Posterior vena cava (tissue), 2 donors: ENCODE measurements at places on chromosomes 7 and 10. TPM values are rescaled to one million over a fixed set of nuclear protein-coding genes. Genes with fewer than 3 reads are reported as not detected.
A peak's percentile ranks its signal among the peaks of the same experiment; 100 is the strongest.

- peak; percentile 62 for DNase-seq
Observed at GRCh38 chr10:79387466-79387973, 40.3 kb downstream of the PPIF start.

DNA sequence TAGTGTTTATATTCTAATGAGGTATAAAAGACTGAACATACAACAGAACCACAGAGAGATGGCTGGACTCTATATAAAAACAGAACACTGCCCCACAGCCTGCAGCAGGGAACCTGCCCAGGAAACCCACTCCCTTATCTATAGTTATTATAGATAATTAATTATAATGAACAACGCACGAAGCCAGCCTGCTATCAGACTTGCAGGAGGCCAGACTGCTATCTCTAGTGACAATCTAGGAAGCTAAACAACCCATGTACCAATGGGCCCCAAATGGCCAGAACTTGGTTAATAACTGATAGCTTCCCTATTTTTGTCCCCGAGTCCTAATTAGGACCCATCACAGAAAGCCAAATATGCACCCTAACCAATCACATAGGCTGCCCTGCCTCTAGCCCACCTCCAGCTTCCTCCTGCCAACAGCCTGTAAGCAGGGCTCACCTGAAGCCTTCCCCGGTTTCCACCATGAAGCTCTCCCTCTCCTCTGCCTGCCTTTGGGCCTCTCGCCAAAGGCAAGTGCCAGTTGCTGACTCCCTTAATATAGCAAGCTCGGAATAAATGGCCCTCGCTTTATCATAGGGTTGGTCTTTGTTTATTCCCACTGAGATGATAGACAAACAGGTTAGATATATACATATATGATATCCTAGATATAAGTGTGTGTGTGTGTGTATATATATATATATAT lies 74.5 kb downstream of the SYPL1 start:
- DNase-seq, result no peak

- DNase-seq, result no peak
Observed at GRCh38 chr7:111516612-111517011, 45.7 kb downstream of the IMMP2L start.

GRCh38 chr10:117005026-117005526 lies at the start of gene SHTN1:
SHTN1 (minus strand) TSS chr10:117005187; CDS start chr10:117005079, 108 bp downstream.
- DNase-seq, result peak; percentile 88

DNA sequence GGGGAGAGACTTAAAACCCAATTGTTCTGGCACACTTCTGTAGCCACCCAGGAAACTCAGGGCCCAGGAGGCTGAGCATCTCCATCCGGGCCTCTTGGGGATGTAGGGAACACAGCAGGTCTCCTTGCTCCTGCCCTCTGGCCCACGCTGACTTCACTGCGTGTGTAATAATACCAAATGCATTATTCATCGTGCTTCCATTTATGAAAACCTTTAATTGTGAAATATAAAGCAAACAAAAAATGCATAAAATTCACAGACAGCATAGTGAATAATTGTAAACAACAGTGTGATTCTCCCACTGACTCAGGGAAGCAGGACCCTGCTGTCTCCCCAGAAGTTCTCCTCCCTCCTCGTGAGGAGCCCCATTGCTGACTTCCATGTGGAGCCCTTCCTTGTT lies 70.3 kb upstream of the SHH start:
- no peak for DNase-seq

DNA sequence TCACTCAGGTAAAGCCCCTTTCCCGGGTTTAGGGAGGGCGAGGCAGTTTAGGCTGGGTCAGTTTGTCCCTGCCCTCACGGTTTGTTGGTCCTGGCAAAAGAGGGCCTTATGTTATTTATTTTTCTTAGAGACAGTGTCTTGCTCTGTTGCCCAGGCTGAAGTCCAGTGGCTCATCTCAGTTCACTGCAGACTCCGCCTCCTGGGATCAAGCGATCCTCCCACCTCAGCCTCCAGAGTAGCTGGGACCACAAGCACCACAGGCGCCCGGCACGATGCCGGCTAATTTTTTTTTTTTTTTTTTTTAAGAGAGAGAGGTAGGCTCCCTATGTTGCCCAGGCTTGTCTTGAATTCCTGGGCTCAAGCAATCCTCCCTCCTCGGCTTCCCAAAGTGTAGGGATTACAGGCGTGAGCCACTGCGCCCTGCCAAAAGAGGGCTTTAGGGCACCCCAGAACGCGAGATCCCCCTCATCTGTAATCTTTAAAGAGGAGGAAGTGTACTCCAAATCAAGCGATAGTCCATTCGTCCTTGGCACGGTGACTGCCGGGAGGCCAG lies 626 bp upstream of the BMS1 start:
- DNase-seq, result no peak

GRCh38 chr10:113422371-113422770 lies 130.5 kb upstream of the HABP2 start:
- DNase-seq, result no peak

CPXM2 gene
- total RNA-seq, result 98.3 TPM

THSD7A gene
- 7.0 TPM for total RNA-seq
